Stromal cell of bone marrow (primary cell): ENCODE measurements at places on chromosomes 1 and 21.

DNA sequence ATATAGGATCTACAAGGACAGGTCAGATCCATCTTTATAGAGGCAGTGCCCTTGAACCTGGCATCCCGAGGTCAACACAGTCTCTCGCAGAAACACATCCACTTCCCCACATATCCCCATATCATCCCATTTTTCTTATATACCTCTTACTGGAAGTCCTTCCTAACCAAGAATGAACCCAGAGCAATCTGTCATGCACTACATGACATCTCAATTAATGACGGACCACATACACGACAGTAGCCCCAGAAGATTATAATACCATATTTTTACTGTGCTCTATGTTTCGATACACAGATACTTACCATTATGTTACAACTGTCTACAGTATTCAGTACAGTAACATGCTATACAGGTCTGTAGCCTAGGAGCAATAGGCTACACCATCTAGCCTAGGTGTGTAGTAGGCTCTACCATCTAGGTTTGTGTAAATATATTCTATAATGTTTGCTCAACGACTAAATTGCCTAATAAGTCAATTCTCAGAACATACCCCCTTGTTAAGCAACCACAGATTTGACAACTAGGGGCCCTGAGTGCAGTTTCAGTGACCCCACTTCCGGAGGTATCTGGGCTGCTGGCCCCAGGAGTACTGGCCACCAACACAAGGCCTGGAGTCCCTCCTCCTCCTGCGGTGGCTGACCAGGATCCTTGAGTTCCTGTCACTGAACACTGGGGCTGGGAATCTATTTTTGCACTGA is 28.1 kb downstream of the PTPN14 start:
- no peak for DNase-seq

GRCh38 chr1:44045064-44045463 is 13.8 kb upstream of the SLC6A9 start:
- DNase-seq = no peak

- DNase-seq = no peak
Measured at GRCh38 chr21:33206771-33207281, 22.9 kb upstream of the IFNAR2 start.

- DNase-seq = no peak
Measured at GRCh38 chr21:41665766-41666595, 100.9 kb downstream of the RIPK4 start.

- DNase-seq = peak; percentile 17
Measured at GRCh38 chr1:241532162-241532531, at the start of gene KMO. KMO (plus strand) TSS chr1:241532378; CDS start chr1:241532445, 67 bp downstream.

DNA sequence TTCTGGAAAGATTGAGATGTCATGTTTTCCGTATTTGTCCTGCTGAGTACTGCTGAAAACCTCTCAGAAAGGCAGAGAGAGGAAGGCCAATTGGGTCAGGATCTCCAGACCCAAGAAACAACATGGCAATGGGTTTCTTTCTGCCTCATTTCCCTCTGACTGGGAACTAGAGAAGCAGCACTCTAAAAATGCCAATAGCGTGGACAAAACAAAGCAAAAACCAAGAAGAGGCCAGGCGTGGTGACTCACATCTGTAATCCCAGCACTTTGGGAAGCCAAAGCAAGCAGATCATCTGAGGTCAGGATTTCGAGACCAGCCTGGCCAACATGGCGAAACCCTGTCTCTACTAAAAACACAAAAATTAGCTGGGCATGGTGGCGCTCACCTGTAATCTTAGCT is 18.3 kb downstream of the TNFRSF9 start:
- peak; percentile 77 for DNase-seq

GRCh38 chr21:25461725-25462124 is 145.6 kb downstream of the MRPL39 start:
- no peak for DNase-seq

DNA sequence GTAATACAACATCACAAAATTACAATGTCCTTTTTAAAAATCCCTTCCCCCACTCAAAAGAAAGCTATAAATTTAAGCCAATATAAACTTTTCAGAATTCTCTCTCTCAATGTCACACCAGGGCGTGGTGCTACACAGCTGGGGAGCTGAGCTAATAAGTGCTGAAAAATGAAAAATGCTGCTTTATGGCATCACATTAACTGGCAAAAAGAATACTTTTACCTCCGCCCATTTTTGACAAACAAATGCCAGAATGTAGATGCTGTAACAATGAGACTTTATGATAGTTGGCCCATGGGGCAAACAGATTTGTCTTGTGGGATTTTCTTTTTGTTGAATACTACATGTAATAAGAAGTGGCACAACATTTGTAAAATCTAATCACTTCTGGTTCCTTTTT is 12.7 kb upstream of the LYPLAL1 start:
- no peak for DNase-seq

GRCh38 chr1:34362949-34363348 is 186.2 kb downstream of the C1orf94 start:
- no peak for DNase-seq

DNA sequence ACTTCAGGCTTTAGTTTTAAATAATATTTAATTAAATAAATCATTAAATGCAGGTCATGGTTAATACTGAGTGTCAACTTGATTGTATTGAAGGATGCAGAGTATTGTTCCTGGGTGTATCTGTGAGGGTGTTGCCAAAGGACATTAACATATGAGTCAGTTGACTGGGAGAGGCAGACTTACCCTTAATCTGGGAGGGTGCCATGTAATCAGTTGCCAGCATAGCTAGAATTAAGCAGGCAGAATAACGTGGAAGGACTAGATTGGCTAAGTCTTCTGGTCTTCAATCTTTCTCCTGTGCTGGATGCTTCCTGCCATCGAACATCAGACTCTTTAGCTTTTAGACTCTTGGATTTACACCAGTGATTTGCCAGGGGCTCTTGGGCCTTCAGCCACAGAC is 85.3 kb downstream of the MAP3K21 start:
- peak; percentile 5 for DNase-seq

DNA sequence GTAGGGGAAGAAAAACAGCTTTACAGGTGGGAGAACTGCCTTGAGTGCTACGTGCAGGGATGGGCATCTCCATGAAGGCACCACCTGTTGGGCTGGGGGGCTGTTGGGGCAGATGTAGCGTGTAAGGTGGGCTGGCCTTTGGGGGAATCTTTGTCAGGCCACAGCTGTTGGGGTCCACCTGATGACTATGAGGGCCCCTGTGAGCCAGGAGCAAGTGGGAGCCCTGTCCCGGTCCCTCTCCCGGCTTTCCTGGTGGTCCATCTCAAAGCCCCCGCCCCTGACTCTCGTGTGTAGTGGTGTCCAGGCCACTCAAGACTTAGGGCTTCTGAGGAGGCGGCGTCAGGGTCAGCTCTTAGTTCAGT is 13.5 kb downstream of the SLC37A1 start:
- no peak for DNase-seq

DNA sequence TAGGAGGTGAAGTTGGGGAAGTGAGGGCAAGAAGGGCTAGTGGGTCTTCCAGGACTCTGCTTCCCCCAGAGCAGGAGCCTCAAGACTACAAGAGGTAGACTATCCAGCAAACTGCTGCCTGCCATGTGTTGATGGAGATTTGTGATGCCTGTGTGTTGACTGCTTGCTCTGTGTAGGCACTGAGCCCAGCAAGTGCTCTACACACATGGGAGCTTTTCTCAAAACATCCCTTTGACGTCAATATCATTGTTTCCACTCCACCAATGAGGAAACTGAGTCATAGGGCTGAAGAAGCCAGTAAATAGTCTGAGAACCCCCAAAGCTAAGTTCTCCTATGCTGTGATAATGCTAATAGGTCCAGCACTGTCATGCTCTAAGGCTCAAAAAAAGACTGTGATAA is 207.2 kb upstream of the NFIA start:
- DNase-seq = no peak

GRCh38 chr1:34839526-34840305 is 19.8 kb downstream of the SMIM12 start:
- DNase-seq = no peak

DNA sequence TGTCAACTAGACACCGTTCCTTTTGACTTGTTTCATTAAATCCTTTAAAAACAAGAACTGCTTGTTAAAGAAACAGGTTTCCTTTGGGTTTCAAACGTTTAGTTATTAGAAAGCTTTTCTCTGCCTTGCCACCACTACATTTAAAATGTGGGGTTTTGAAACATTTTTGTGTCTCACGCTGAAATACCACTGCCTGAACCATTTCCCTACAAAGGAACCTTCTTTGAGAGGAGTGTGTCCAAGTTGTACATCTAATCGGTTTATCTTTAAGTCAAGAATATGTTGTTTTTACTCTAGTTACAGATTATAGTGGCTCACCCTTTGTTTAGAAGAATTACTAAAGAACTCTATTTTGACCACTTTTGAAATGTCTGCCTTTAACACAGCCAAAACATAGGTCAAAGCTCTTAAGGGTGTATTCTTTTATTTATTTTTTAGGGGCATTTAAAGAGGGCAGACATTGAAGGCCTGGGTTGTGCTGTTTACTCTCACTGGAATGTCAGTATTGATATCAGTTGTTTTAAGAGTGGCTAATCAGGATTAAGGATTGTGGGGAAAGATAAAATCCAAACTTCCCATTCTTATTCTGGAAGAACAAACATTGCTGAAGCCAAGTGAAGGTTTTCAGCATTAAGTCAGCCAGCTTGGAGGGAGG is 143.4 kb downstream of the GALNT2 start:
- DNase-seq = no peak

GRCh38 chr1:110348771-110349170 is 9.6 kb downstream of the RBM15 start:
- DNase-seq = peak; percentile 7

GRCh38 chr1:23448846-23449245 is 24.3 kb upstream of the TCEA3 start:
- no peak for DNase-seq

- peak; percentile 33 for DNase-seq
Measured at GRCh38 chr1:213374369-213374768, 323.3 kb downstream of the RPS6KC1 start.

DNA sequence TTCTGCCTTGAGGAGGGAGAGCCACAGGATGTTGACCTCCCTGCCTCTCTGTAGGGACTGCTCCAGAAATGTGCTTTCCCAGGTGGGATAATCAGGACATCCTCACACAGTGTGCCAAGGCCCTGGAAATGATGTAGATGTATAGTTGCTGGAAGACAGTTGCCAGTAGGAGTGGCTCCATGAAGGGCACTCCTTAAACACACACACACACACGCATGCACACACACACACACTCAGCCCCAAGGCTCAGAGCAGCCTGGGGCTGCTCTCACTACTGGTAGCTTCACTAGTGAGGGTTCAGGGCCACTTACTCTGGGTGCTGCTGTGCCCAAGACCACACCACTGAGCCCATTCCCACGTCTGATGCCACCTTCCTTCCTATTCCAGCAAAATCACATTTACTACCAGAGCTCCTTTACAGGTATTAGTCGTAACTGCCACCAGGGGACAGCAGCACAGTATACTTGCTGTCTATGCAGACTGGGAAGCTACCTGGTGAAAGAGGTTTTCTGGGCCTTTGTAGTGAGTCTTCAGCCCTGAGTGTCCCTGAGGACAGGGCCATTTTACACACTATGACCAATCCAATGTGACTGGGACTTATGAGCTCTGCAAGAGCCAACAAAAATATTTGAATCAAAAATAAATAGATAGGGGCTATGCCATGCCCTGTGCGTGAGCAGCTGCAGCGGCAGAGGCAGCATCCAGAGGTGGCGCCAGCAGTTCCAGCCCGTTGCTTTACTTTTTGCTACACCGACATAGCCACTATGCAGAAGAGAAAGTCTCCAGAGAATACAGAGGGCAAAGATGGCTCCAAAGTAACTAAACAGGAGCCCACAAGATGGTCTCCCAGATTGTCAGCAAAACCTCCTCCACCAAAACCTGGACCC is 15.0 kb downstream of the CRNN start:
- no peak for DNase-seq

DNA sequence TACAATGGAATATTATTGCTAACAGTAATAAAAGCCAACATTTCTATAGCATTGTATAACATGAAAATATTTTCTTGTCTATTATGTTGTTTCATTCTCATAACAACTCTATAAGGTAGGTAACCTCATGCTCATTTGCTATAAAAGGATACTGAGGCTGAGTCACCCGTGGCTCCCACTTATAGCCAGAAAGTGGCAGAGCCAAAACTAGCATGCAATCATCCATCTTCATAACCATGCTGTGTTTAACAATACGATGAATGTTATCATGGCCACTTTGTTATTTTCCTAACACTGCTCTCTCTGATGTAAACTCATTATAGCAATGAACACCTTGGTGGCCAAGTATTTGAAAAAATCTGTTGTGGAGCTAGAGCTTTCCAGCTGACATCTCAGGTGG is 80.8 kb upstream of the JUN start:
- DNase-seq = no peak

GRCh38 chr1:219713981-219714381 is 101.1 kb upstream of the ZC3H11B start:
- DNase-seq = no peak

- no peak for DNase-seq
Measured at GRCh38 chr1:234437423-234438171, 41.4 kb downstream of the TARBP1 start.

DNA sequence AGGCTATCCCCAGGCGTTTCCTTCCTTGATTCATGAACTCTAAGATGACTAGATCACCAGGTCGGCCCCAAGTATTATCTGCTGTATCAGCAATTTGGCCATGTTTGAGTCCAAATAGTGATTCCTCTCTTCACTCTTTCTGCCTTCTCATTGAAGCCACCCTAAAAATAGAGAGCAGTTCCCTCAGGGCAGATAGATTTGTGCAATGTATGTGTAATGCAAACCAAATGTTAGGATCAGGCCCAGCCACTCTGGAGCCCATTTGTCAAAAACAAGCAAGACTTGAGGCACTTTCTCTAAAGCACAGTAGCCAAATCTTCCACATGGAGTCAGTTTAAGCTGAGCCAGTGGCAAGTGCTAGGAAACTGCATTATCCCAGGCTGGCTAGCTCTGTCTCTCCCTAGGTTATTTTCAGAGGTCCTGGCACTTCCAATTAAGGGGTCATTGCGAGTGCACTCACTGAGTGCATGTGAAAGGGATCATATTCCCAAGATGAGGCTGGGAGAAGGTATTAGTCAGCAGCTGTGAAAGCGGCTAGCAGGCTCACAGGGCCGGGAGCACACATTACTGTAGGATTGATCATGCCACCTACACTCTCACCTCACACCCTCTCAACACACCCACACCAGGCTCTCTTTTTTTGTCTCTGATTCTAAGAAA is 97.9 kb upstream of the RAB3GAP2 start:
- DNase-seq = peak; percentile 83

DNA sequence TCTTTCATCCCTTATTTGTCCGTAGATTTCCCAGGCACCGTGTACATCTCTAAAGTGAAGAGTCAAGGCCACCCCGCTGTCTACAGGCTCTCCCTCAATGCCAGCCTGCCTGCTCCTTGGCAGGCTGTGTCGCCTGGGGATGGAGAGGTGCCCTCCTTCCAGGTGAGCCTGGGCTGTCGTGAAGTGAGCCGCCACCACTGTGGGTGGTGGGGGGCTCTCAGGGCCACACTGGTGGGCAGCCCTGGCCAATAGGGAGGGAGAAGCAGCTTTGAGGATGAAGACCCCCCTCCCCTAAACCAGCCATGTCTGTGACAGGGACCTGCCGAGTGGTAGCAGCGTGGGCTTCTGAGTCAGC is 46.2 kb downstream of the DISP3 start:
- DNase-seq = no peak
